ENCODE measurements at places on chromosomes 5 and 9.

GRCh38 chr9:118236625-118237024, 532.4 kb downstream of the TLR4 start:
- no peak for DNase-seq

DNA sequence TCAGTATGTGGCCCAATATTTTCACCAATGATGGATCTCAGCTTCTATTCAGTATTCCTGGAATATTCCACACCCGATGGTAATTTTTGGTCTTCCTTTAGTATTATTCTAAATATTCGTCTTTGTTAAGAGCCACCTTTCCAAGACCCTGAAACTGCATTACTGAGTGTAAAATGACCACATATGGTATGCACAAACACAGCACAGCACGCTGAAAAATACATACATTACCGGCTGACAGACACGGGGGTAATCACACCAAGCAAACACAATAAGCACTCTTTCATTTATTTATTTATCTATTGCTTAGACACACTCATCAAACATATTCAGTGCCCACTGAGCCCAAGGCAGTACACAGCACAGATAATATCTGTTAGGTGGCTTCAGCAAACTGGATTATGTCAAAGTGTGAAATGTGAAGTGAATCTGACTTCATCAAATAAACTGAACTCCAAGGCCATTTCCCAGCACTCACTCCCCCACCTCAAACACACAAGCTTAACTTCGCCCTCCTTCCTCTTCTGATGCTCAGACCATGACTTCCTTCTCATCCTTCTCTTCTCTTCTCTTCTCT, 1637.8 kb upstream of the C9orf72 start:
- DNase-seq: no peak

DNA sequence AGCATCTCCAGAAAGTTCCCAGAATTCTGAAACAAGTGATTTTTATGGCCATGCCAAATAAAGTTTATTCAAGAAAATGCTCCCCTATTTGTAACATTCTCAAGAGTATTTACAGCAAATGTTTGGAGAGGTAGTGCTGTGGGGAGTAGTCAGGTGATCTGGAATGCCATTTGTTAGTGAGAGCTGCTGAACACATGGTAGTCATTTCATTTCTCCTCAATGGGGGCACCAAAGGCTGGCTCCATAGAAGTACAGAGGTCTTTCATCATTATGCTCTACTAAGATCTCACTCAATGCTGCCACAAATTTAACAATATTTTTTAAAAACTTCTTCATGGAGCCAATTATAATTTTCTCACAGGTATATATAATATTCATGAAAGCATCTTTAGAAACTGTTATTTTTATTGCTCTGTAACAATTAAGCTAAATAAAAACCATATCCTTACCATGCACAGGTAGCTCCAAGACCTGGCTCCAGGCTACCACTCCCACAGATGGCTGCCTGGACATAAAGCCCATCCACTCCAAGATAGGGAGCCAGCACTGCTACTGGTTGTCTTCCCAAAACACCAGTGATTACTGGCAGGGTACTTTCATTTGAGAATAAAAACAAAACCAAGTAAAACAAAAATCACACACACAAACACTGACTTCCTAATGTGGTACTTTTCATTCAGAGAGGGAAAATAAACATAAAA, 200.8 kb downstream of the PLK2 start:
- DNase-seq: no peak

DNA sequence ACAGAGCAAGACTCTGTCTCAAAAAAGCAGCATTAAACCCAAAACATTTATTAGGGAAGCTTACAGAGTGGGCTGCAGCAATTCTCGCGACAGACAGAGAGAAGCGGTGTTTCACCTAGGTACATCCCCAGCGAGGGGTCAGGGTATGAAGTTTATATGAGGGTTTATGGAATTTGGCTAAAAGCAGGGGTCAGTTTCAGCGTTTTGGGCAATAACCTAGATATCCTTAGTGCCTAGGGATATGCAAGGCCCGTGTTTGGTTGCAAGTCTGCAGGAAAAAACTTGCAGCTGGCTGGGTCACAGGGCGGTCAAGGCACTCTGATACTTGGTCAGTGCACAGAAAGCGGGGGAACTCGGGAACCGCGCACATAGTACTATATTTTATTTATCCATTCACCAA, 649 bp upstream of the GLE1 start:
- no peak for DNase-seq

DNA sequence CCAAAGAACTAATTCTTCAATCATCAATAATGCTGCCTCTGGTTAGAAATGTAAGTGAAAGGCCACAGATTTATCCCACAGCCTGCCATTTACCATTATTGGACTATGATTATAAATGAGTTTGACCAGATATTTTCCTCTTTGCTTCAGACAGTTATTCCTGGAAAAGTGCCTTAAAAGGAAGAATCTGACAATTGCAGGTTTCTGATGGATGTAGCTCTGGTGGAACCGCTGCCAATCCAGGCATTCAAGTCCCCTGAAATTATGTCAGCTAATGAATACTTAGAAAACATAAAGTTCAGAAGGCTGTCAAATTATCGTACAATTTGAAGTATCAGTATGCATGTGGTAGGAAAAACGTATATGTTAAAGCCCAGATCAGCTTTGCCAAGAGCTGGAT, 78.2 kb upstream of the NR4A3 start:
- no peak for DNase-seq

DNA sequence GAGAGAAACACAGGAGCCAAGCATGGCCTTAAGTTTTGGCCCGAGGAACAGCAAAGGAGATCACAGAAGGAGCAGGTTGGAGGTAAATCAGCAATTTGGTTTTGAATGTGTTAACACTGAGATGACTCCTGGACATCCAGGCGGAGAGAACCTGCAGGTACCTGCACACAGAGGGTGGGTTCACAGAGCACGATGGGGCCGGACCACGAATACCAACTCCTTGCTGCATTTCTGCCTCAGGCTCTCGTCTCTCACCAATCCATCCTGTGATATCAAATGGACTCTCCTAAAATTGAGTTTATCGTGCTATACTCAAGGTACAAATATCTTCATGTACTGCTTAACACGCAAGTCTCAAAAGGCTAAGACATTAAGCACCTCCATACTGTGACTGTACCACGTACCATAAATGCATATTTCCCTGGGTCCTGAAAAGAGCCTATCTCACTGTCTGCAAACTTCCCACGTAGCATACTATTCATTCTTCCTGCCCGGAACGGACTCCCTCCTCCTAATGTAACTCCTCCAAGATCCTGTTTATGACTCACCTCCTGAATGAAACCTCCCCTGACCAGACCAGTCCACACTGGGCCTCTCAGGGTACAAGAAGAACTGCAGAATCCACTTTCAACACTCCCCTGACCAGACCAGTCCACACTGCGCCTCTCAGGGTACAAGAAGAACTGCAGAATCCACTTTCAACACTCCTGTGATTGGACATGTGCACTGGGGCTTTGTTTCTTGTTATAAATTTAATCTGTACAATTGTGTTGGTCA, 380.8 kb upstream of the RFX3 start:
- no peak for DNase-seq

GRCh38 chr5:143481697-143482531, 78.4 kb upstream of the NR3C1 start:
- no peak for DNase-seq

DNA sequence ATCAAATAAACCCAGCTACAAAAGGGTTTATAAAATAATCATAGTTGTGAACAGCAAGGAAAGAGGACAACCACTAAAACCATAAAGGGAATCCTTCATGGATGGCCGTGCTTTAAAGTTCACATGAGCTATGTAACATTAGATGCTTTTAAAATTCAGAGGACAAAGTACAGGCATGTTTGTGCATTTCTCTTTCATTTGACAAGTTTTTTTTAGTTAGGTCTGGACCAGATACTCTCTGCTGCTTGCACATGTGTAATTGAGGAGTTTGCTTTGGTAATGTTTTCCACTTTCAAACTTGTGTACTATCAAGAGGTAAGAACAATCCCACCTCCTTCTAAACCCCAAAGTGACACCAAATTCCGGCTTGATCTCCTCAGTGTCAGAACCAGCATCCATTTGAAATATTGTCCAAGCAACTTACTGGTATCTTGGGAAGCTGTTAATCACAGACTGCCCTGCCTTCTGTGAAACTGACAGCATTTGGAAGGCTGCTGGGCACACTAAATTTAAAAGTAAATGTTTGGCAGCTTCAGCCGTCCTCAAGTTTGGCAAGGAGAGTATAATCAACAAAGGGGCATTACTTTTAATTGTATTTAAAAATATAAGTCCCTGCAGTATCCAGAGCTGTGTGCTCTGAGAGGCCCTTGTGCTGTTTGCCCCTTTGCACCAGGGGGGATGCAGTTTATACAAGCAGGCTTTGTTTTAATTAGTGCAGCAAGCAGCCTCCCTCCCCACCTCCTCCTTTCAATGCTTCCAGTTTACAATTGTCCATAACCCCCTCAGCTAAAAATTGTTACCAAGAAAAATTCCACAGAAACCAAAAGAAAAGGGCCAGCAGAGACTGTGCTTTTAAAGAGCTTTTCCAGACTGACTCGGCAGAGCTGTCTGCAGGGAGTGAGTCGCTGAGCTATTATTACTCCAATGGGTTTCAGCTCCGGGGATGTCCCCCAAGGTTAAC, 328.3 kb upstream of the MPDZ start:
- no peak for DNase-seq

GRCh38 chr9:89676281-89676680, 71.5 kb downstream of the GADD45G start:
- DNase-seq: no peak

DNA sequence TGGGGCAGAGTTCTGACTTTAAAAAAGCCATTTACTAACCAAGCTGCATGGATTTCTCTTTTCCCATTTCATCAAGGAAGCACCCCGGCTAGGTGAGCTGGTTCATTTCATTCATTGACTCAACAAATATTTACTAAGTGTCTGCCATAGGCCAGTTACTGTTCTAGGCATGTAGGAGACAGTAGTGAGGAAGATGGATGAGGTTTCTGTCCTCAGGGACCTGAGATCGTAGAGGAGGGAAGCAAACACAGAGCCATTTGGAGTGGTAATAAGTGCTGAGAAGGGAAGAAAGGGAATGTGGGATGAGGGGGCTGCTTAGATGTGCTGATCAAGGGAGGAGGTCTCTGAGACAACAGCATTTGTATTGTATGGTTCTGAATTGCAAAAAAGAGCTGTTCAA, 120.4 kb downstream of the C9orf152 start:
- DNase-seq: no peak

GRCh38 chr9:9395539-9395938, 1217.3 kb downstream of the PTPRD start:
- no peak for DNase-seq

GRCh38 chr9:121609822-121610637, 41.4 kb upstream of the DAB2IP start:
- no peak for DNase-seq

GRCh38 chr9:91255327-91255726, 106.4 kb downstream of the AUH start:
- DNase-seq: no peak

DNA sequence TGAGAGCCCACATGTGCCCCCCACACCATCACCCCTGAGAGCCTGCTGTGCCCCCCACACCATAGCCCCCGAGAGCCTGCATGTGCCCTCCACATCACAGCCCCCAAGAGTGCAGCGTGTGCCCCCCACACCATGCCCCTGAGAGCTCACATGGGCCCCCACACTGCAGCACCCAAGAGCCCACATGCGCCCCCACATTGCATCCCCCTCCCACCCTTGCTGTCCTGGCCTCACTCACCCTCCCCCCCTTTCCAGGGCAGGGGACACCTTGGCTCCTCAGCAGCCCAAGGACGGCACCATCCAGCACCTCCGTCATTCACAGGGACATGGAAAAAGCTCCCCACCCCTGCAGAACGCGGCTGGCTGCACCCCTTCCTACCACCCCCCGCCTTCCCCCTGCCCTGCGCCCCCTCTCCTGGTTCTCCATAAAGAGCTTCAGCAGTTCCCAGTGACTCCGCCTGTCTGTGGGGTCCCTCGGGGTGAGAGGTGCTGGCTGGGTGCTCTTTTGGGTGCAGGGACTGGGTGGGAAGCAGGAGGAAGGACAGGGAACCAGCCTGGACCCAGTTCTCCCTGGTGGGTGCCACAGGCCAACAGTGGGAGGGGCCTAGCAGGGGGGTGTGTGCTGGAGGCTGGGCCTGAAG, 5.0 kb downstream of the LCN1 start:
- no peak for DNase-seq

- DNase-seq: no peak
Observed at GRCh38 chr5:146363161-146363874, 24.7 kb downstream of the POU4F3 start.

DNA sequence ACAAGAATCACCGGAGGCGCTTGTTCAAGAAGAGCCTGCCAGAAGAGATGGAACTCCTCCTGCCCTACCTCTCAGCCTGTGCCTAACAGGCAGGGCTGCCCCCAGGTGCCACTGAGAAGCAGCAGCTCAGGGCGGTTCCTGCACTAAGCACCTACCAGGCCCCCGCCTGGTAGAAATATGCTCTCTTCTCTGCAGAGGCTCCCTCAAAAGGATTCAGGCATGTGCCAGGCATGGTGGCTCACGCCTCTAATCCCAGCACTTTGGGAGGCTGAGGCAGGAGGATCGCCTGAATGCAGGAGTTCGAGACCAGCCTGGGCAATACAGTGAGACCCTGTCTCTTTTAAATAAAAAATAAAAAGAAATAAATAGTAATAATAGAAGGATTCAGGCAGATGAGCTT, 6.0 kb downstream of the VDAC1 start:
- DNase-seq: no peak

DNA sequence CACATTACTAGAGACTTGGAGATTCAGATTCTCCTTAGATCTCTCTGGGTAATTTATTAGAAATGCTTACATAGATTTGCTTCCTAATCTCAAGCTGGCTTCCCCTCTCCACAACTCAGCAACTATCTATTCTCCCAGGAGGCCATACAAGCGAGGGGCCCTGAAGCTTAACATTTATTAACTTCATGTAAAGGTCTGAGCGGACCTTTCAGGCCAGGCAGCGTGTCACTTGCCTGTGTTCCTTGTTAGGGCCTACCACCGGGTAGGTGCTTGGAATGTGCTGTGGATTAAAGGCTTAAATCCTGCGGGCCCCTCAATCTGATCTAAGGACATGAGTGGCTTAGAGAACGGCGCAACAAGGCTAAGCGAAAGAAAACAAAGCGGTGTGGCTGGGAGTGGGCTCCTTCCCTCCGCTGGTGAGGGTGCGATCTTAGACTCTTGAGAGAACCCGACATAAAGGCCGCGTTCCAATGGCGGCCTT, 712 bp upstream of the HSPA4 start:
- DNase-seq: no peak

DNA sequence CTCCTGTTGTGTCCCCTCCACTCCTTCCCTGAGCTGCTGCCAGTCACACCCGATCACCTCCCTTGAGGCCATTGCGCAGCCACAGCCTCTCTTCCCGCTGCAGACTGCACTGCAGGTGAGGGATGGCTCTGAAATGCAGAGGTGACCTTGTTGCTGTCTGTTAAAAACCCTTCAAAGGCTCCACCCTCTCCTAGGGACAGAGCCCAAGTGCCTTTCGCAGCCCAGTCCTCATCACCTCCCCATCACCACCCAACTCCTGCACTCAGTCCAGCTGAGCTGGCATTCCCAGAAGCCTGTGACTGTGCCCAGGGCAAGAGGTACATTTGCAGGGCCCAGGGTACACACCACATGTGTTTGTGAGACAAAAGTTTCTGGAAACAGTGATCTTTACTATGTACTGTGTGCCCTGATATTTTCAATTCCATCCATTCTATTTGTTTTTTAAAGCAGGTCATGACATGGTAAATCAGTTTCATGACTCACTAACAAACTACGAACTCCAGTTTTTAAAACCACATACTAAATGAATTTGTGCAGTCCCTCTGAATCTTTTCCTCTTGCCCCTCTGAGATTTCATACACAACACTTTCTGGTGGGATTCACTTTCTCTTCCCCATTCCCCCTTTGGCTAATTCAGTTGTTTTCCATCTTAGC, 73.0 kb upstream of the SPOCK1 start:
- DNase-seq: no peak

GRCh38 chr9:121943463-121943862, 149.6 kb downstream of the TTLL11 start:
- no peak for DNase-seq
